ENCODE measurements at places on chromosomes 4 and X. TPM values are rescaled to one million over a fixed set of nuclear protein-coding genes. Genes with fewer than 3 reads are reported as not detected.

GRCh38 chr4:169024762-169025161, 14.7 kb upstream of the CBR4 start:
- H3K4me3 ChIP-seq, result no peak overlapping the region
- H3K4me1 ChIP-seq, result no peaks in the 10 kb centered on the region
- no peaks in the 10 kb centered on the region for H3K36me3 ChIP-seq
- H3K27me3 ChIP-seq, result no peaks in the 10 kb centered on the region

DNA sequence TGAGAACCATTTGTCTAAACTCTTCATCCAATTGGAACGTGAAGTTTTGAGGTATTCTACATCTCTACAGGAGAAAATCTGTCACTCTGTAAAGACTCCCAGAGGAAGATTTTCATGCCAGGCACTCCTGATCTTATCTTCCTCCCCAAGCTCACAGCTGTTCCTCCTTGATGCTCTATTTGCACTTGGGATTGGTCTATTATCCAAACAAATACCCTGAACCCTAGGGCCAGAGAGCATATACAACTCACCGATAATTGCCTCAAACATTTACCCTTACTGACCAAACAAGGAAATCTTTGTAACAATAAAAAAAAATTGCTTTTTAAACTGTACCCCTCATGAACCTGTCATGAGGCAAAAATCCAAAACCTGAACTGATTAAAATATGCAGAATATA, 372.7 kb downstream of the SH2D1A start:
- DNase-seq, result no peak
- no peak overlapping the region for H3K27ac ChIP-seq
- no peaks in the 10 kb centered on the region for H3K4me1 ChIP-seq
- H3K36me3 ChIP-seq, result no peaks in the 10 kb centered on the region
- no peak overlapping the region for H3K4me3 ChIP-seq

- H3K27me3 ChIP-seq, result no peaks in the 10 kb centered on the region
- no peaks in the 10 kb centered on the region for H3K4me1 ChIP-seq
- DNase-seq, result no peak
- H3K27ac ChIP-seq, result no peak overlapping the region
- H3K36me3 ChIP-seq, result peaks cover 17% of the 10 kb centered on the region
Measured at GRCh38 chrX:49250578-49250977, 13.9 kb downstream of the FOXP3 start.

DNA sequence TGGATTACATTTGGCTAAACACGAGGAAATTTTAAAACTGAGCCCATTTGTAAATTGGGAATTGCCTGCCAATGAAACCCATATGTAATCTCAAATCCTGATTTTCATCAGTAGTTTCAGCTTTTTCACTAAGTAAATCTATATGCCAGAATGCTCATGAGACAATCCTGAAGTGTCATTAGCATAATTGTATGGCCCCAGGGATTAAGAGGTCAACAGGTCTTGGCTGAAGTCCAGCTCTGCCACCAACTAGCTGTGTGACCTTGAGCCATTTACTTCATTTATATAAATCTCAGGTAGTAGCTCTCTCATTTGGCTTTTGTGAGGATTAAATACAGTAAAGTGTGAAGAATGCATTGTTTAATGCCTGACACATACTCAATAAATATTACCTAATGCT, 320.5 kb upstream of the EMCN start:
- no peak for DNase-seq
- H3K4me3 ChIP-seq, result no peak overlapping the region
- H3K36me3 ChIP-seq, result no peaks in the 10 kb centered on the region
- no peaks in the 10 kb centered on the region for H3K27me3 ChIP-seq

GRCh38 chr4:74000301-74000700, 1.8 kb upstream of the CXCL5 start:
- DNase-seq, result no peak
- H3K27me3 ChIP-seq, result peaks cover 2% of the 10 kb centered on the region
- no peak overlapping the region for H3K27ac ChIP-seq
- no peak overlapping the region for H3K4me3 ChIP-seq
- H3K36me3 ChIP-seq, result no peaks in the 10 kb centered on the region
- H3K4me1 ChIP-seq, result no peaks in the 10 kb centered on the region

- H3K4me1 ChIP-seq, result no peaks in the 10 kb centered on the region
- no peak overlapping the region for H3K27ac ChIP-seq
- no peaks in the 10 kb centered on the region for H3K27me3 ChIP-seq
- H3K36me3 ChIP-seq, result no peaks in the 10 kb centered on the region
- no peak for DNase-seq
Measured at GRCh38 chr4:113013751-113014150, 35.7 kb upstream of the ANK2 start.

- H3K4me3 ChIP-seq, result no peak overlapping the region
- no peak overlapping the region for H3K27ac ChIP-seq
- H3K36me3 ChIP-seq, result no peaks in the 10 kb centered on the region
- H3K27me3 ChIP-seq, result no peaks in the 10 kb centered on the region
- H3K4me1 ChIP-seq, result no peaks in the 10 kb centered on the region
Measured at GRCh38 chr4:110188113-110188512, 10.3 kb downstream of the ELOVL6 start.

GRCh38 chr4:173013232-173013930, 155.2 kb upstream of the GALNT7 start:
- no peak for DNase-seq
- no peak overlapping the region for H3K4me3 ChIP-seq
- no peaks in the 10 kb centered on the region for H3K27me3 ChIP-seq
- H3K4me1 ChIP-seq, result no peaks in the 10 kb centered on the region
- no peak overlapping the region for H3K27ac ChIP-seq

- no peak overlapping the region for H3K4me3 ChIP-seq
- DNase-seq, result no peak
- no peaks in the 10 kb centered on the region for H3K27me3 ChIP-seq
- H3K36me3 ChIP-seq, result no peaks in the 10 kb centered on the region
- H3K4me1 ChIP-seq, result no peaks in the 10 kb centered on the region
Measured at GRCh38 chrX:78624426-78624825, 34.7 kb downstream of the RTL3 start.

DNA sequence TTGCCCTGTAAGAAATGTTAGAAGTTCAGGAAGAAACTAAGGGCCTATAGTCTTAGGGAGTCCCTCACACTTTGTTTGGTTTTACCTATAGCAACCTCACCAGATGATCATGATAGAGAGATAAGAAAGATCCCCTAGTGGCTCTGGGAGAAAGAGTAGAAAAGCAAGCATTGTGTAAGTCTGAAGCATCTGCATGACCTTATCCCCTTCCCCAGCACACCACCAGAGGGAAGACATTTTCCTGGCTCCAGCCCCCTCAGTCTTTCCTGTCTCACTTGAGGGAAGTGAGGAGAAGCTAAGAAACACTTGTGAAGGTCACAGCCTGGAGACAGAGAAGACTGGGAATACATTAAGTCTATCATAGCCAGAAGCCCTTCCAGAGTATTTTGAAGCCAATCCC, 154.0 kb downstream of the EVC2 start:
- H3K27ac ChIP-seq, result no peak overlapping the region
- no peak overlapping the region for H3K4me3 ChIP-seq
- H3K4me1 ChIP-seq, result no peaks in the 10 kb centered on the region
- no peaks in the 10 kb centered on the region for H3K27me3 ChIP-seq

GRCh38 chr4:39353478-39354253, 12.5 kb downstream of the RFC1 start:
- no peak for DNase-seq
- H3K36me3 ChIP-seq, result no peaks in the 10 kb centered on the region
- peak overlapping the region; percentile 62 for H3K27ac ChIP-seq

GRCh38 chr4:36640876-36641275, 359.5 kb downstream of the DTHD1 start:
- H3K4me1 ChIP-seq, result no peaks in the 10 kb centered on the region
- no peak overlapping the region for H3K4me3 ChIP-seq
- no peak overlapping the region for H3K27ac ChIP-seq

The GLRA3 gene
- not detected for polyA plus RNA-seq

The CSN2 gene
- polyA plus RNA-seq, result not detected

The CDS1 gene
- 0.04 TPM for polyA plus RNA-seq

The TMEM185A gene
- polyA plus RNA-seq, result 6.3 TPM

The SMARCA1 gene
- 8.5 TPM for polyA plus RNA-seq

The NXF2 gene
- polyA plus RNA-seq, result not detected

The TMEM271 gene
- not detected for polyA plus RNA-seq

The ASB9 gene
- polyA plus RNA-seq, result 0.12 TPM
